ENCODE measurements at places on chromosomes 3 and 15.

GRCh38 chr3:181637056-181637455 is 74.7 kb upstream of the SOX2 start:
- no peak for DNase-seq

DNA sequence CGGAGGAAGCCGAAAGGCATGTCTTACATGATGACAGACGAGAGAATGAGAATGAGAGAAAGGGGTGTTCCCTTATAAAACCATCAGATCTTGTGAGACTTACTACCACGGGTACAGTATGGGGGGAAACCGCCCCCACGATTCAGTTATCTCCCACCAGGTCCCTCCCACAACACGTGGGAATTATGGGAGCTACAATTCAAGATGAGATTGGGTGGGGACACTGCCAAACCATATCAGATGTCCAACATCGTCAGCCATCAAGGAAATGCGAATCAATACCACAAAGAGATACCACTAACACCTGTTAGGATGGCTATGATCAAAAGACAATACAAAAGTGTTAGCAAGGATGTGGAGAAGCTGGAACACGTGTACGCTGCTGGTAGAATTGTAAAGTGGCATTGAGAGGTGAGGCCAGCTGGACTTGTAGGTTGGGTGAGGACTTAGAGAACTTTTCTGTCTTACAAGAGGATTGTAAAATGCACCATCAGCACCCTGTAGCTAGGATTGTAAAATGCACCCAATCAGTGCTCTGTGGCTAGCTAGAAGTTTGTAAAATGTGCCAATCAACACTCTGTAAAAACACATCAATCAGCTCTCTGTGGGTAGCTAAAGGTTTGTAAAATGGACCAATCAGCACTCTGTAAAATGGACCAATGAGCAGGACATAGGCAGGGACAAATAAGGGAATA is 37.5 kb downstream of the VGLL4 start:
- DNase-seq: no peak

DNA sequence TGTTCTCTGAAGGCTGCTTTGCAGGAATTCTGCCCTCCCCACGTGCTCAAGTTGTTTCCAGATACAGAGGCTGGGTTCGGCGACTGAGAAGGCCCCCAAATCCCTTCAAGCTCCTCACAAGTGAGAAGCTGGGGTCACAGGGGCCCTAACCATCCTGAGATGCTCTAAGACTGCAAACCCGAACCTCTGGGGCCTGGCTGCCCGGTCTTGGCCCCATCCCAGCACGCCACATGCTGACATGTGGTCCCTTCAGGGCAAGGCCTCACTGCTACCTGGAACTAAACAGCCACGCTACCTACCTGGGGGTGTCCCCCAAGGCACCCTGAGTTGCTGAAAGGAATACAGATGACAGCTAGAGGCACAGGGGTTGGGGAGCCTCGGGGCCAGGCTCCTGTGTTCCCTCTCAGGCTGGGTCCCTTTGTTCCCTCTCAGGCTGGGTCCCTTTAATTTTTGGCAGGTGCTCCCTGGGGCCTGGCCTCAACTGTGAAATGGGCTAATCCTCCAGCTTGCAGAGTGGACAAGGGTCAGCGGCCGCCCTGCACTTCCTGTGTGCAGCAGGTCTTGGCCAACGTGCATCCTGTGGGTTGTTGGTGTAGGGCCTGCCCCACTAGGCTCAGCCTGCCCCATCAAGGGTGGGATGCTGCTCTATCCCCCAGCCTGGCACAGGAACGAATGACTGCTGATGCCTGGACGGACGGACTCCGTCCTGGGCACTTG is 32.5 kb downstream of the KLHL25 start:
- DNase-seq: no peak

- DNase-seq: no peak
Measured at GRCh38 chr3:62169906-62170660, 203.3 kb downstream of the FEZF2 start.

DNA sequence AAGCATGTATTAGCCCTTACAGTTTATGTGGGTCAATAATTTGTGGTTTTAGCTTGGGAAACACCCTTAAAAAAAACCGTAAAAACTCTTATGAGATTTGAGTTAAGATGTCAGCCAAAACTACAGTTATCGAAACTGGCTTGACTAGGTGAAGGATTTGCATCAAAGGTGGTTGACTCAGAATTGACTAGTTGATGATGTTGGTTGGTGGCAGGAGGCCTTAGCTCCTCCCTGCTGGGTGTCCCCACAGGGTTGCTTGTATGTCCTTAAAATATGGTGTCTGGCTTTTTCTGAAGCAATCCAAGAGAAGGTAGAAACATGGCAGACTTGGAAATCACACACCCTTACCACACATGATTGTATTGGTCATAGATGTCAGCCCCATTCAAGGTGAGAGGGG is 305.1 kb downstream of the ROBO2 start:
- DNase-seq: no peak

GRCh38 chr3:196042673-196043072 is 39.2 kb downstream of the TFRC start:
- DNase-seq: no peak

GRCh38 chr3:108004647-108005046 is 86.2 kb downstream of the CD47 start:
- no peak for DNase-seq

DNA sequence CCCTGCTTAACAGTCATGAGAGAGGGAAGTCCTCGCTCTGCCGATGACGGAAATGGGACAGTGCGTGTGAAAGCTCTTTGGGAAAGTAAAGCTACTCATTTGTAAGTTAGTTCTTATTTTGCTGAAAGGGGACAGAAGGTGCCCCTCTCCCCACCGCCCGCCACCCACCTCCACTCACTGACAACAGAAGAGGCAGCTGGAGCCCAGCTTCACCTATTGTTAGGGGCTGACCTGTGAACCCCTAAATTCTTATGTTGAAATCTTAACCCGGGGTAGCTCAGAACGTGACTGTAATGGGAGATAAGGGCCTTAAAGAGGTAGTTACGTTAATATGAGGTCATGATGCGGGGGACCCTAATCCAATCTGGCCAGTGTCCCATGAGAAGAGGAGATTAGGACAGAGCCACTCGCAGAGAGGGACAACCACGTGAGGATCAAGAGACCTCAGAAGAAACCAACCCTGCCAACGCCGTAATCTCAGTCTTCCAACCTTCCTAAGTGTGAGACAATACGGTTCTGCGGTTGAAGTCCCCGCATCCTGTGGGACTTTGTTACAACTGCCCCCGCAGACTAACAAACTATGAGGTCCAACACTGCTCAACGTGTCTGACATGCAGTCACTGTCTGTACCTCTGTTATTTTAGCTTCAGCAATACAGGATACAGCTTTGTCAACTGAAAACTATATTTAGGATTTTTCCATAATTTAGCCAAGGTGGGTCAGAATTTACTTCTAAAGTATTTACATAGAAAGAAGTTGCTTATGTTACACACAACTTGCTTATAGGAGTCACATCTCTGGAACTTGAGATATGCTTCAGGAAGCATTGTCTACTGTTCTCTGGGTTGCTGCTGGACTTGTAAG is 51.7 kb downstream of the PCSK6 start:
- no peak for DNase-seq

- DNase-seq: no peak
Measured at GRCh38 chr3:31955581-31955980, 25.5 kb downstream of the OSBPL10 start.

Data from activated gamma-delta T cell treated with anti-CD3 and anti-CD28 coated beads, Interleukin-2, amount 50 U/mL, for 16 hours (primary cell).